ENCODE measurements at places on chromosomes 12 and 14. TPM values are rescaled to one million over a fixed set of nuclear protein-coding genes. Genes with fewer than 3 reads are reported as not detected.

The GRIN2B gene
- total RNA-seq, result 0.13 TPM

The AHNAK2 gene
- total RNA-seq, result 1.6 TPM

The LRCOL1 gene
- total RNA-seq, result not detected

The RNASE3 gene
- not detected for total RNA-seq

The HCAR2 gene
- not detected for total RNA-seq

The LRP1-AS gene
- total RNA-seq, result 1.1 TPM

The AKAP6 gene
- total RNA-seq, result 11.4 TPM

The CLMN gene
- 24.7 TPM for total RNA-seq

Data from SJCRH30 (cell line).